Stimulated activated CD8-positive, alpha-beta memory T cell treated with anti-CD3 and anti-CD28 coated beads, Interleukin-7, amount 100 ng/mL, for 24 hours (primary cell): ENCODE measurements at places on chromosomes 16 and 17.

DNA sequence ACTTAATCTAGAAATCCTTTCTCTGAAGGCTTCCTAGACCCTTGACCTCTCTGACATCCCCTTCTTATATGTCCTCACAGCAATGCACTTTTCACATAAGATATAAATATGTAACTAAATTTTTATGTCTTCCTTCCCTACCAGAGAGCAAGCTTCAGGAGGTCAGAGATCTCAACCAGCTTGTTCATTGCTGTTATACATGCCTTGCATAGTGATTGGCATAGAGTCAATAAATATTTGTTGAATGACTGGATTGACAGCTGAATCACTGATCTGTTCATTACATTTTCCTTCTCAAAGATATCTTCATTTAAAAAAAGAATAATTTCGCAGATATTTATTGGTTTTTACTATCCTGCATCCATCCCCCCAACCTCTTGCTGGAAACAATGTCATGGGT, 29.5 kb downstream of the HYDIN start:
- no peak for DNase-seq

DNA sequence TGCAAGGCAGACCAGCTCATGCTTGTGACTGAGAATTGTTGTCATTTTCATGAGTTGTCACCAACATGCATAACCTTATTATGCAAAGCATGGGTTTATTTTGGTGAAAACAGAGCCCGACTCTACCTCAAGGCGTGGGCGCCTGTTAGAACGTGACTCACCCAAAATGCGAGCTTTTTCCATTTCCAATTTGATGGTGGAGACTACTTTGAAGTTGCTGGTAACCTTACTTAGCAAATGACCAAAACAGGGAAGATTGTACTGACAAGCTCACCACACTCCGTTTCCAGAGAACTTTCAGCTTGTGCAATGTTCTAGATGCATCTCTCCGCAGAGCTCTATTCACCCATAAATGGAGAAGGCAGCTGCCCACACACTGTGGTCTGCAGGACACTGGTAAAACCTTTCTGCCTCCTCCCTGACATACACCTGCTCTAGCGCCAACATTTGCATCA, 284.5 kb downstream of the MAF start:
- peak; percentile 30 for DNase-seq

GRCh38 chr17:45160447-45161287, 1.0 kb upstream of the HEXIM2 start:
- no peak for DNase-seq

DNA sequence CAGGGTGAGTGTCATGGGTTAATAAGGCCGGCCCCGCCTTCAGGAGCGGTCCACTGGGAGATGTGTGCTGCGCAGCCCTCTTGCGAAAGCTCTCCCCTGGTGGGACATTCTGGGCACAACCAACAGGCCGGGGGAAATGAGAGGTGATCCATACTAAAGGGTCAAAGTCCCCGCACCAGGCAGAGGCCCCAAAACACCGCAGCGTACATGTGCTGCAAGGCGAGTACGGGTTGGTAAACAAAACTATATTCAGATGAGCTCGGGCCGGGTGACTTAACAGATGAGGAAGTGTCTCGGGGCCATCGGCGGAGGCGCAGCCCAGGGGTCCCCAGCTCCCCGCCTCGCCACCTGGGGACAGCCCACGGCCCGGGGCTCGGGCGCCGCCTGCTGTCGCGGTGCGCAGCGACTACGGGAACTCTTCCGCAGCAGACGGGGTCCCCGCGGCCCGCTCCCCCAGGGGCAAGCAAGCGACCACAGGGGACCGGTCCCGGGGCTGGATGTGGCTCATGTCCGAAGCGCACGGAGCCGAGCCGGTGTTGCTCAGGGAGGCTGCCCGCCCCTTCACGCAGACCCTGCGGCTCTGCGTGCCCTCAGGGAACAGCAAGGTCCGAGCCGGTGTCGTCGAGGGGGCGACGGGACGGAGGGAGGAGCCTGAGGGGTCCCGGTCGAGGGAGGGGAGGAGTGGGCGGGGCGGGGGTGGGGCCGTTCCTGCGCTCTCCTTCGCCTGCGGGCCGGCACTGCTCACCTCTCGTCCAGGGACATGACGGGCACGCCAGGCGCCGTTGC, at the start of gene RAB37:
TSS of gene RAB37 (plus strand) at position 744 of the 786 bp plus-strand sequence. CDS start at position 761, 17 bp downstream.
- DNase-seq: no peak

DNA sequence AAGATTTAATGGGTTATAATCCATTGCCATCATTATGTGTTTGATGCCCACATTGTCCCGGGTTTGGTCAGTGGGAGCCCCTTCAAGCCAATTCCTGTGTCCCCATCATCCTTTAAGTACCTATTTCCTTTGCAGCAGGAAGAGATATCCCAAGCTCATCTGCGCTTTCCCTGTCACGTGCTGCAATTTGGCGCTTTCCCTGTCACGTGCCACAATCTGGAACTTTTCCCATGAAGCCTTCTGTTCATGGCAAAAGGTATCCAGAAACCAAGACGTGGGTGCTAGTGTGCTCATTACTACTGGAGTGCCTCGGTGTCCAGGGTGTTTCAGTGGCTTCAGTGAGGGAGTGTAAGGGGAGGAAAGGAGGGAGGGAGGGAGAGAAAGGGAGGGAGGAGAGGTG, 168.5 kb downstream of the NPIPB11 start:
- DNase-seq: no peak

- DNase-seq: peak; percentile 56
These were observed at the start of gene RND2 for GRCh38 chr17:43024407-43025289. Gene RND2, plus strand, starts transcription at chr17:43025231. Its CDS starts 117 bp downstream, at chr17:43025348.

GRCh38 chr17:43449470-43450248, 34.1 kb upstream of the DHX8 start:
- no peak for DNase-seq
